Stimulated activated CD4-positive, alpha-beta T cell treated with anti-CD3 and anti-CD28 coated beads, Interleukin-2, amount 100 ng/mL, for 24 hours (primary cell): ENCODE measurements at places on chromosomes 16 and 17.

DNA sequence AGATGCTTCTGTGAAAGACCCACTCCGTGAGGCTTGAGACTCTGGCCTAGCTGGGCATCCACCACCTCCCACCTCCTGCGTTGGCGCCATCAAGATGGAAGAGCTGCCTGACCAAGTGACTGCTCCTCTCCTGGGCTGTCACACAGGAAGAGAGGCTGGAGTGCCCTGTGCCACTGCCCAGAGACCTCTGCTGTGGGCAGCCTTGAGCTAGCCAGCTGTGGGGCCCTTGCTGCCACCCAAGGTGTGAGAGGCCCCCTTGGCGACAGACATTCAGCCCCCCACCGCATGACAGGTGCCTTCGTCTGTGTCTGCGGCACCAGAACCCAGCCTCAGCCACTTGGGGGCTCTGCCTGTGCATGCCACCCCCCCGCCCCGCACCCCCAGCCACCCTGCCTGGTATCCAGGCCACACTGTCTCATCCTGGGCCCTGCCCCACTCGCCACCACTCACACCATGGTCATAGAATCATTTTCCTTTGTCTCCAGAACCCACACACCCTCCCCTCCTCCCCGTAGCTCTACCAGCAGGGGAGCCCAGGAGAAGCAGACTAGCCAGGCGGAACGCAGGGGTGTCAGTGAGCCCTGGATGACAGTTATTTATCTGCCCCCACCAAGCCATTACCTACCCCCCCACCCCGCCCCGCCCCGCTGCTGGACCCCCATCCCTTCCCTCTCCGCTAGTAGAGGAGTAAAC lies 120.9 kb upstream of the LHX1 start:
- no peak for DNase-seq

DNA sequence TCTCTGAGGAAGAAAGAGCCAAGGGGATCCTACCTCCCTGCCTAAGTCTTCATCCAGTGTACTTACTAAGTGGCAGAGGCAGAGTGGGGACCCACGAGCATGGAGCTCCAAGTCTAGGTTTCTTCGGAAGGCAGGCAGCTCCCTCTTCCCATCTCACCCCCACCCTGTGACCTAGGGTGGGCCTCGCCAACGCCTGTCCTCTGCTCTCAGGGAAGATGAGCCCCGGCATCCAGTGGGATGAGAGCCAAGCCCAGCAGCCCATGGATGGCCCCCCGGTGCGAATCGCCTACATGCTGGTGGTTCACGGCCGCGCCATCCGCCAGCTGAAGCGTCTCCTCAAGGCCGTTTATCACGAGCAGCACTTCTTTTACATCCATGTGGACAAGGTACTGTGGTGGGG lies 8.3 kb downstream of the XYLT2 start:
- no peak for DNase-seq

DNA sequence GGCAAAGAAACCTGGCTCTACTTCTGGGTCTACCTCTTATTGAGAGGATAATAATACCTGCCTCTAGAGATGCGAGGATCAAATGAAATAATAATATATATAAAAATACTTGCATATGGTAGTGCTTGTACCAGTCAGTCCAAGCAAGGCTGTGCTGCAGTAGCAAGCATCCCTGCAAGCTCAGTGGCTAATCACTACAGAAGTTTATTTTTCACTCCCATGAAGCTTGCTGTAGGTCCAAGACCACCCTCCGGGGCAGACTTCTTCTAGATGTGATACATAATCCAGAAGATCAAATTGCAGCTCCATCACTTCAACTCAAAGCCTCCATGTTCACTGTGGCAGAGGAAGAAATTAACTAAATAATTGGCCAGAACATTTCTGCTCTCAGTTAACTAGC lies 48.9 kb upstream of the NKD1 start:
- no peak for DNase-seq

DNA sequence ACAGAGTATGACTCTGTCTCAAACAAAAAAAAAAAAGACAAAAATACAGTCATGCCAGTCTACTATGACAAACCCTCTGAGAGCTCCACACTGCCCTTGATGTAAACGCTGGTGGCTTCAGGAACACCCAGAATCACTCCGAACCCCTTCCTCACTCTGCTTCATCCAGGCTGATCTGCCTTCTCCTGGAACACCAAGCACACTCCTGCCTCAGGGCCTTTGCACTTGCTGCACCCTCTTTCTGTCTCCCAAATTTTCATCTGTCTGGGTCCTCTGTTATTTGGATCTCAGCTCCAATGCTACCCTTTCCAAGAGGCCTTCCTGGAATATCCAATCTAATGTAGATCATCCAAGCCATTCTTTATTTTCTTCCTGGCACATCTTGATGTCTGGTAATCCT lies 7.9 kb upstream of the SLC39A11 start:
- DNase-seq, result no peak

DNA sequence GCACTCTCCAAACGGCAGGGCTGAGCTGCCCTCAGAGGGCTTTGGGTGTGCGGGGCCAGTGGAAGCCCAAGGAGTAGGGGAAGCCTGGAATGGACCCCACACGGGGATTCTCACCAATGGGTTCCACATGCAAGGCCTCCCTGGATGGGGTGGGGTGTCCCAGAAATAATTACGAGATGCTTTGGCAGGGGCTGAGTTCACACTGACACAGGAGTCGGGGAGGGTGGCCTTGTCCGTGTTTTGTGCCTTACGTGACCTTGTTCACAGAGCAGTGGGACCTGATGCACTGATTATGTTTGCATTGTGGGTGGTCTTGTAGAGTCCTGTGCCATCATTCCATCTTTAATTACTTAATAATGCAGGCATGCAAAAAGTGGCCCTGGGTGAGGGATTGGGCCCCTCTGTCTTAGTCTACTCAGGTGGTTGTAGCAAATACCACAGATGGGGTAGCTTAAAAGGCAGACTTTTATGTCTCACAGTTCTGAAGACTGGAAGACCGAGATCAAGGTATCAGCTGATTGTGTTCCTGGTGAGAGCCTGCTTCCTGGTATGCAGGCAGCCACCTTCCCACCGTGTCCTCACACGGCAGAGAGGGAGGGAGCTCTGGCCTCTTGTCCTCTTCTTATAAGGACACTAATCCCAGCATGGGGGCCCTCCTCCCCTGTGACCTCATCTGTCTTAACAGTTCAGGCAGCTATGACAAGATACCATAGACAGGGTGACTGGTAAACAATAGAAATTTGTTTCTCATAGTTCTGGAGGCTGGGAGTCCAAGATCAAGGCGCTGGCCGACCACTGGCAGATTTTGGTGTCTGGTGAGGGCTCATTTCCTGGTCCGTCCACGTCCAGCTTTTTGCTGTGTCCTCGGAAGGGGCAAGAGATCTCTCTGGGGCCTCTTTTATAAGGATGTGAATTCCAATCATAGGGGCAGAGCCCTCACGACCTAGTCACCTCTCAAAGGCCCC lies 239.4 kb downstream of the IRF8 start:
- DNase-seq, result no peak

- DNase-seq, result no peak
Observed at GRCh38 chr16:12468552-12468951, 335.1 kb downstream of the CPPED1 start.

- no peak for DNase-seq
Observed at GRCh38 chr16:67781565-67781921, 24.8 kb downstream of the RANBP10 start.

GRCh38 chr16:27381236-27381635 lies 20.7 kb upstream of the IL21R start:
- no peak for DNase-seq

- no peak for DNase-seq
Observed at GRCh38 chr17:12021623-12022140, 1.0 kb downstream of the MAP2K4 start.

DNA sequence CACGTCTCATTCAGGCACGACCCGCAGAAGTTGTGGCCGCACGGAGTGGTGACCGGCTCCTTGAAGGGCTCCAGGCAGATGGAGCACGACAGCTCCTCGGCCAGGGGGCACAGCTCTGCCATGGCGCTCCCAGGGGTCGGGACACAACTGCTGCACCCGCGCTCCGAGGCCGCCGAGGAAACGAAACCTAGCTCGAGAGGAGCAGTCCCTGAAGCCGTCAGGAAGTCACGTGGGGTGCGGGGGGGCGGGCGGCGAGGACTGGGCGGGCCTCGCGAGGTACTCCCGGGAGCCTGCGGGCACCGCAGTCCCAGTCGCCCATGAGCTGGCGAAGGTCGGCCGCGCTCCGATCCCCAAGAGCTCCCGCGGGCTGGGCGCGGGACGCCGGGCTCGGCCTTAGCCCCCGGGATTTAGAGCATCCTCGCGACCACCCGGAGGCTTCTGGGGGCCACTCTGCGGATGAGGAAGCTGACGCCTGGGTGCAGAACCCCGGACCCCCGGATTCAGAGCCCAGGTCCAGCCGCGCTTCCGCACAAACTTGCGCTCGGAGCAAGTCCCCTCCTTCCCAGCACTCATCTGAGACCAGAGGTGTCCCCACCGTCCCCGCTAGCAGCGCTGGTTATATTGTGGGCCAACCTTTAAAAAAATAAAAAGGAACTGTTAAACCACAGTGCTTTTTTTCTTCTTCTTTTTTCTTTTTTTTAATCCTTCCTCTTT lies at the start of gene TRIM25:
TSS of gene TRIM25 (minus strand) at position 183 of the 714 bp plus-strand sequence. CDS start at position 122, 61 bp downstream.
- peak; percentile 89 for DNase-seq

DNA sequence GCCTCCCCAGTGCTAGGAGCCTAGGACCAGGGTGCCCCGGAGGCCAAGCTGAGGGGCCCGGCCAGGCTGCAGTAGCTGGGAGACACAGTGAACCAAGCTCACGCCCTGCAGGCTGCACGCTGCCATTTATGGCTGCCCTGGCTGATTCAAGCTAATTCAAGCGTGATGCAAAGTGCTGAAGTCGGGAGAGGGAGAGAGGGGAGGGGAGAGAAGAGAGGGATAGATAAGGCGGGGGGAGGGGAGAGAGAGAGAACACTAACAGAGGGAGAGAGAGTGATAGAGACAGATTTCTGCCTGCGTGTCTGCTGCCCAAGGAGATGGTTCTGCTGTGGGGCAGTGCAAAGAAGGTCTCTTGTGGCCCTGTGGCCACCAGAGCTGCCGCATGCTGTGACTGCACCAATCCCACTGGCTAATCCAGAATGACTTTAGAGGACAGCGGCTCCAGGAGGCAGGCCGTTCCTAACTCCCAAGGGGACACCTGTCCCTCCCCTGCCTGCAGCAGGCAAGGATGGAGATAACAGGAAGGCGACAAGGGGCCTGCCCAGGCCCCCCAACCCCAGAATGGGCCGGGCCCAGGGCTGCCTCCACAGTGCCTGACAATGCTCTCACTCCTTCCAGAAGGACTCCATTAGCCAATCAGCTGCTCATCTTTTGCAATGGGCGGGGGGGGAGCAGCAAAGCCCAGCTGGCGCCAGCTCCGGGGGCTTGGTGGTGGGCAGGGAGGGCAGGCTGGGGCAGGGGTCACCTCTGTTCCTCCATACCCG lies 12.9 kb downstream of the MXRA7 start:
- DNase-seq, result no peak

- DNase-seq, result no peak
Observed at GRCh38 chr17:80984749-80985148, 6.9 kb upstream of the CHMP6 start.

- DNase-seq, result no peak
Observed at GRCh38 chr16:88883117-88883895, 16.8 kb upstream of the PABPN1L start.

DNA sequence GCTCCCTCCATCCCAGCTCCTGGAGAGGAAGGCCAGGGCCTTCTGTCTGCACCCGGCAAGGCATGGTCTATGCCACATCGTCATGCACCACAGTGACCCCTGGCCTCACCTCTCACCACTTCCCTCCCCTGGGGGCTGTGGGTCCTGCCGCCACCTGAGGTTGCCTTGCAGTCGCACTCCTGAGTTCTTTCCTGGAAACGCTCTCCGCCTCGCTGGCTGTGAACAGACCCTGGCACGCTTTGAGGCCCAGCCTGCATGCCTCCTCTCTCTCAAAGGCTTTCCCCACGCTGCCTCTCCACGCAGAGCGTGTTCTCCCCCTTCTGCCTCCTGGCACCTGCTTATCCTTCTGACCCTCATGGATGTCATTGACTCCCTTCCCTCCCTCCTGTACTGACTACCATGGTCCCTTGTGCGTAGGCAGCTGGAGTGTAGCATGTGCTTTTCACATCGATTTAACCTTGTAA lies 45.4 kb downstream of the SEC14L1 start:
- DNase-seq, result no peak

DNA sequence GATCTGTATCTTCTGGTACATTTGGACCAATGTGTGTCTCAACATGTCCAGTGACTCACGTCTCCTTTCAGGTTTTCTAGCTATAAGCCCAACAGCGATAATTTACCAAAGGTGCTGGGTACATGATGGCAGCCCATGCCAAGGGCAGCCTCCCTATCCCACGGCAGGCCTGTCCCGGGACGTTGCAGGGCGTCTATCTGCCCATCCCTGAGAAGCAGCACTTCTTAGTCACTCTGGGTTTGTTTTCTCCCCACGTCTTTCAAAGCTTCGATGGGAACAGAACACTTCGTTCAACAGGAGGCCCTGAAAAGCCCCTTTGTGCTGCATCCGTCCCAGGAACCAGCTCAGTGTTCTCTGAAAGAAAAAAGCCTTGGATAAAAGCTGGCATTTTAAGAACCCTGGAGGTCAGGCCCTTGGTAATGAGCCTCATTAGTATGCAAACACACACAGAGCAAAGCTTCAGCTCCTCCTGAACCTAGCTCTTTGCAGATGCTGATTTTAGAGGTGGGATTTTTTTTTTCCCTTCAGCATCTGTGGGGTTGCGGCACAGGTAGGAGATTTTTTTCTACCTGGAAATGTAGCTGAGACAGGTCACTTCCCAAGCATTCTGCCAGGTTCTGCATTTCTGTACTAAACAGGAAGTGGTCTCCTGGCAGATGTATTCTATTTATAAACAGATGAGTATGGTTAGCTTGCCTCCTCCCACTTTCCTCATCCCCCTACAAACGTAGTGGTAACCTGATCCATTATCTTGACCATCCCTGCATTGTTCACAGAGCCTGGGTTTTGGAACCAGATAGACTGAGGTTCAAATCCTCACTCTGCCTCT lies 17.5 kb upstream of the MT4 start:
- no peak for DNase-seq

- no peak for DNase-seq
Observed at GRCh38 chr17:43454868-43455267, 28.9 kb upstream of the DHX8 start.

DNA sequence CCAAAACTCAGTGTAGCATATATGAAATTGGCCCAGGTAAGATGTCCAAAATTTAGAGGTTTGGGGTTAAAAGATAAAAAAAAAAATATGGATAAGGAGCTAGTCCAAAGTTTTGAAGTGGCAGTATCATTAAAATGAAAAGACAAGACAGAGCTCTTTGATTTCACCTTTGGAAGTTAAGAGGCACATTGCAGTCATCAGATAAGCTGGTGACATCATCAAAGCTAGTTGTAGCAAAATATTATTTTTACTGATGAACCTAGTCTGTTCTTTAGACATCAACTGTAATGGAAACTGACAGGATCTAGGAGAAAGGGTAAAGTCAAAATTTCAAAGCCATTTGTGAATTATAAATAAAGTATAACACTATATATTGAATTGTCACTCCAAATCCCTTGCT lies 603.7 kb upstream of the CDH8 start:
- DNase-seq, result no peak

DNA sequence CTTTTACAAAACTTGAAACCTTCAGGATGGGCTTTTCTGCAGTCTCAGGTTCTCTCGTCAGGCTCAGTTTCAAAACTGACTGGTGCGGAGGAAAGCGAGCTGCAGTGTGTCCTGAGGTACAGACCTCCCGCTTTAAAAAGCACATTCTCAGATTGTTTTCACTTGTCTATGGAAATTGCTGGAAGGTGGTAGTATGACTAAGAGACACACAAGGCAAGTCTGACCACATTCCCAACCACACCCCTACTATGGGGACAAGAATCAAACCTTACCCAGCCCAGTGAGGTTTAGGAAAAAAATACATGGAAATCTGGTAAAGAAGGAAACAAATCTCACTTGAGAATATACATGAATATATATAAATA lies 18.2 kb downstream of the SRP68 start:
- no peak for DNase-seq

- no peak for DNase-seq
Observed at GRCh38 chr17:40268141-40268712, 19.5 kb upstream of the CDC6 start.
